ENCODE measurements at places on chromosomes 13 and 19. TPM values are rescaled to one million over a fixed set of nuclear protein-coding genes. Genes with fewer than 3 reads are reported as not detected.

ZNF497 gene
- 1.2 TPM for total RNA-seq

DNA sequence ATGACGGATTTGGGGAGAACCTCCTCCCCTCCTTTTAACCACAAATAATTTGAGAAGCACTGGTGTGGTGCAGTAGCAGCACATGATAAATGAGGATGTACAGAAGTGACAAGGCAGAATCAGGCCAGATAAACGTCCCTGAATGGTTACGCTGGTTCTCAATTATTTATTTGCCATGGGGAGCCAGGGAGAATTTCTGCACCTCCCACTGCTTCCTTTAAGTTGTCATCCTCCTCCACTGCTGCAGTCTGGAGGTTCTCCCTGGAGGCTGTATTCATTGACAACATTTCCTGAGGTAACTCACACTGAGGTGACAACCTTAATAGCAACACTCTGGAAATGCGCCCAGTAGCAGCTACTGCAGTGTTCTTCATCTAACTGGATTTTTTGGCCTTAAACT lies 308.9 kb upstream of the SLITRK1 start:
- no peaks in the 10 kb centered on the region for H3K27me3 ChIP-seq
- no peaks in the 10 kb centered on the region for H3K4me1 ChIP-seq
- no peak overlapping the region for H3K4me3 ChIP-seq
- H3K27ac ChIP-seq: no peak overlapping the region
- DNase-seq: no peak

DNA sequence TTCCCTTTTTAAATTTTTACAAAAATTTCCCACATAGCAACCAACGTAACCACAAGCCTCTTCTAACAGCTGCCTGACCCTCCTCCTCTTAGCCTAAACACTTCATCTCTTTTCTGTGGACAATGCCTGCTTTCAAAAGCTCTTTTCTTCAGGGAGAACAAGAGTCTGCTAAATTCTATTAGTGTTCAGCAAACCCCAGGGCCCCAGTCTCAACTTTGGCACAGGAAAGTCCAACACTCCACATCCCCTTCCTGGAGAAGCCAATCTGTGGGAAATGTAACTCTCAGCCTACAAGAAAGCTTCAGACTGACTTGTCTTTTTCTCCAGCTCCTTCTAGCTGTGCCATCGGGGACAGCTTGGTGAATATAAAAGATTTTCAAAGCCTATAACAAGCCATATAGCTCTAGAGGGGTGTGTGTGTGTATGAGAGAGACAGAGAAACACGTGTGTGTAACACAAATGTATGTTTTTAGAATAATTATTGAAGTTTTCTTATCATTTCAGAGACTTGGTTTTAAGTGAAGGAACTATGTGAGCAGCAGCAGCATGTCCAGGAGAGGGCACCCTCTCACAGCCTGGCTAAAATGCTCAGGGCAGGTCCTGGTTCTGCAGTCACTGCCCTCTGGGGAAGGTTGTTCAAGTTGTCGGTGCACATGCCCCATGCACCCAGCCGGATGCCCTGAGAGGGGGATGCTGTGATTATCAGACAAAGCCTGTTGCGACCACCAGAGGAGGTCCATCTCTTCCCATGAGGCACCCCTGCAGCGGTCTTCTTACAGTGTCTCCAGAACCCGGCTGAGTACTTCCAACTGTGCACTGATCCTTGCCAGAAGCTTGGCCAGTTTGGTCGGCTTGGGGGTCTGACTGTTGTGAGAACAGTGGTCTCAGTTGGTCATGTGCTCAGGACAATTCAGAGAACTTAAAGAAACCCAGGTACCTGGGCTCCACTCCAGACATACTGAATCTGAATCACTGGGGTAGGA lies 34.4 kb downstream of the CCDC70 start:
- H3K27me3 ChIP-seq: no peaks in the 10 kb centered on the region
- H3K36me3 ChIP-seq: no peaks in the 10 kb centered on the region
- H3K4me1 ChIP-seq: no peaks in the 10 kb centered on the region
- H3K4me3 ChIP-seq: no peak overlapping the region
- no peak overlapping the region for H3K27ac ChIP-seq
- DNase-seq: peak; percentile 68

DNA sequence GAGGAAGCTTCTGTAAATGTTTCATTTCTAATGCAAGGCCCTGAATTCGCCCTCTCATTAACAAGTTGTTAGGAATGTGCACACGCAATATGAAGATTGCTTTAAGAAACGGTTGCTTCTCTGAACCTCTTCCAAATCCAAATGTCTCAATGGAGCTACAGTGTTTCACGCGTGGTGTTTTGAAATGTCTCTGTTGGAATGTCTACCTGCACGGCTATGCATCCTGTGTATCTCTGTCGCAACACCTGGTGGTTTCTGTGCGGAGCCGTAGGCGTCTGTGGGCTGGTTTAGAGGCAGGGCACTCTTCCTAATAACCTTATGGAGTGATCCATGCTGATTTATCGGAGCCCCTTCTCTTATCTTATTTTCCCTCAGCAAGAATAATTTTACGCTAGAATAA lies 1584.2 kb upstream of the SLC10A2 start:
- H3K4me1 ChIP-seq: no peaks in the 10 kb centered on the region
- no peak overlapping the region for H3K27ac ChIP-seq
- H3K4me3 ChIP-seq: no peak overlapping the region
- no peaks in the 10 kb centered on the region for H3K27me3 ChIP-seq
- DNase-seq: no peak
- no peaks in the 10 kb centered on the region for H3K36me3 ChIP-seq

ZNF98 gene
- total RNA-seq: 0.63 TPM

ATP4A gene
- total RNA-seq: not detected

DNA sequence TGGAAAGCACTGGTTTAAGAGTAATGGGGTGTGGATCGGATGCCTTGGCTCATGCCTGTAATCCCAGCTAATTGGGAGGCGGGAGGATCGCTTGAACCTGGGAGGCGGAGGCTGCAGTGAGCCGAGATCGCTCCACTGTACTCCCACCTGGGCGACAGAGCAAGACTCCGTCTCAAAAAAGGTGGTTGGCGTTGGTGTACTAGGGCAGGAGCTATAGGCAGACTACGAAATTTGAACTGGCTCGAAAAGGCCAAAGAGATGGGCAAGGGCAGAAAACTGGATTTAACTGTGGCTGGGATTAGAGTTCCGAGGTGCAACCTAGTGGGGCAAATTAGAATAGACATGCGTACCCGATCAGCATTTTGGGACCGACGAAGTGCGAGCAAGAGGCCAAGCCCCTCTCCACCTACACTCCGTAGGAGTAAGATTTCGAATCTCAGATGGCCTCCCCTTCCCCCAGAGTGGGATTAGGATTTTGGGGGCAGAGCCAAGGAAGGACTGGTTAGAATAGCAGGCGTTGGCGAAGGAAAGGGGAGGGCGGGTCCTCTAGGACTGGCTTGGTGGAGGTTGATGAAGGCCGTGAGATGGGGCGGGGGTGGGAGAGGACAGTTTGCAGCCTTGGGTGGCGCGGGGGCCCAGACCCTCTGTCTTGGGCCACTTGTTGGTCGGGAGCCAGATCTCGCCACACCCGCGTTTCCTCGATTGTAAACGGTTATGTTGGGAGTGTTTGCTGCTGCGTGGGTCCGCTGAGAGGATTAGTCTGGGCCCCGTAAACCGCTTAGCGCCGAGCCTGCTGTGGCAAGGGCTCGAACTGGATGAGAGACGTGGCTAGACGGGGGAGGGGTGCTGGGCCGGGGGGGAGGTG lies 2.0 kb upstream of the INAFM1 start:
- H3K27me3 ChIP-seq: no peaks in the 10 kb centered on the region
- peak; percentile 66 for DNase-seq
- peaks cover 13% of the 10 kb centered on the region for H3K4me1 ChIP-seq
- H3K27ac ChIP-seq: peak overlapping the region; percentile 89

WDR87 gene
- total RNA-seq: not detected

All from left lung (tissue), 14 donors.